ENCODE measurements at places on chromosomes 7 and 10.

DNA sequence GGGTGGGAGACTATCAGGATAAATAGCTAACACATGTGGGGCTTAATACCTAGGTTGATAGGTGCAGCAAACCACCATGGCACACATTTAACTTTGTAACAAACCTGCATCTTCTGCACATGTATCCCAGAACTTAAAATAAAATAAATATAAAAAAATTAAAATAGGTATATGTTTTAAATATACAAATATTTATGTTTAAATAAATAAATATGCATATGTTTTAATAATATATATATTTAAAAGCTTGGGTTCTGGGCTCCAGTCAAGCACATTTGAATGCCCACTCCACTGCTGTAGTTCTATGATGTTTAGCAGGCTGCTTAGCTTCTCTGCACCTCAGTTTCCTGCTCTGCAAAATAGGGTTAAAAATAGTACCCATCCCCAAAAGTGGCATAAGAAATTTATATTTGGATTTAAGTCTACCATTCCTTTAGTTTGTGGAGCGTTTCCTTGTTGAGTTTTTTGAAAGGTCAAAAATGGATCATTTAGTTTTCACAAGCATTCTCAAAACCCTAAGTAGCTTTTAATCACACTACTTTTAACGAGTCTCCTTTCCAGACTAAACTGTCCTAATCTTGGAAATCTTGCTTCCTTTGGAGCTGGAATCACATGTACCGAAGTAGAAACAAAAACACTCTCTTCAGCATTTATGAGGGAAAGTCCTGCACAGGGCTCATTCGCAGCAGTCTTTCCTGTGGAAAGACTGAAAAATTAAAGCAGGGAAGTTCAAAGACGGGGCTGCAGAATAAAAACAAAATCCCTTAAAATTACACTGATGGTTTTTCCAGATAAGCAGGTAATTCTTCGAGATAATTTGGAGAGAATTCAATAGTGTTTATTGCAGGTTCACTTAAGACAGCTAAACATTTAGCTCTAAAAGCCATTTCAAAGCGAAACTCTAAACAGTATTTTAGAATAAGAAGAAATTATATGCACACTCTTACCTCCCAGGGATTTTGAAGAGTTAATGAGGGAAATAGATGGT is 111.7 kb upstream of the LYZL1 start:
- no peak for DNase-seq

DNA sequence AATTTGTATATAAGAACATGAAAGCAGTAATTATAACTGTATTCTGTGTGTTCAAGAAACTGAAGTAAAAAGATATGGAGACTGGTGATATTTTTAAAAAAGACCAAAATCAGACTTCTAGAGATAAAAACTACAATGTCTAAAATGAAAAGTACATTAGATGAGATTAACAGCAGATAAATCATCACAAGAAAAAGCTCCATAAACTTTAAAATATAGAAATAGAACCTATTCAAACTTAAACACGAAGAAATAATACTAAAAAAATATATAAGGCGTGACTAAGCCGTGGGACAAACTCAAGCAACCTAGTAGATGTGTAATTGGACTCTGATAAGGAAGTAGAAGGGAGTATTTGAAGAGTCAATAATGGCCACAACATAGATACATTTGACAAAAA is 189.1 kb upstream of the ZMIZ1 start:
- DNase-seq: no peak

GRCh38 chr7:12730523-12730922 is 43.1 kb downstream of the ARL4A start:
- DNase-seq: no peak

- DNase-seq: no peak
Observed at GRCh38 chr7:94129443-94130140, 125.4 kb upstream of the BET1 start.

DNA sequence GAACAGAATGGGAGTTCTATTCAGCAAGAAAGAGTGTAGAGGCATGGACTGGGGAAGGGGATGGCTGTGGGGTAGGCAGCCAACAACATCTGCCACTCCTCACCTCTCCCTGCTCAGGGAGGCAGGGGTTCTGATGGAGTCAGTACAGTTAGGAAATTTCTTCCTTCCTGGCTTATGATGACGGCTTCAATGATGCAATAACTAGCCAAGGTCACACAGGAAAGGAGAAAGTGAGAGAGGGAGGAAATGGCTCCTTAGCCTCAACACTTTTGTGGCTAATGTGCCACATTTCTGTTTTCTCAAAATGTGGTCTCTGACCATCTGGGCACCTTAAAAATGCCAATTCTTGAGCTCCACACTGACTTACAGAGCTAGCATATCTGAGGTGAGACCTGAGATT is 79.3 kb upstream of the PDZD8 start:
- DNase-seq: no peak

DNA sequence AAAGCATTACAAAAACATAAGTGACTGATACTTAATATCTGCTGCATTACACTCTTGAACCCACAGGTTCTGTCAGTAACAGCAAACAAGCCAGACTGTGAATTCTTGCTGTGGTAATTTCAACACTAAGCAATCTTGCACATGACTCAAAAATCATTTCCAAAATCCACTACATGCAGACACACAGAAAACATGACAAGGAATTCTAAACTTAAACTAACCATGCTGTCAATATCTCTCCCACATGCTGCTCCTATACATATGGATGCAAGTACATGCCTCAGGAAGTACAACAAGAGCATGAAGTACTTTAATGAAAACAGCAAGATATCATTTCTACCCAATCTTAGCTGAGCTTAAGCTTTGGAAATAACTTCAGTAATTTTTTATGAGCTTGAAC is 890.2 kb upstream of the KCND2 start:
- no peak for DNase-seq

- no peak for DNase-seq
Observed at GRCh38 chr10:110535958-110536891, 31.3 kb upstream of the SMC3 start.

GRCh38 chr7:104341546-104341945 is 13.1 kb downstream of the LHFPL3 start:
- peak; percentile 4 for DNase-seq

DNA sequence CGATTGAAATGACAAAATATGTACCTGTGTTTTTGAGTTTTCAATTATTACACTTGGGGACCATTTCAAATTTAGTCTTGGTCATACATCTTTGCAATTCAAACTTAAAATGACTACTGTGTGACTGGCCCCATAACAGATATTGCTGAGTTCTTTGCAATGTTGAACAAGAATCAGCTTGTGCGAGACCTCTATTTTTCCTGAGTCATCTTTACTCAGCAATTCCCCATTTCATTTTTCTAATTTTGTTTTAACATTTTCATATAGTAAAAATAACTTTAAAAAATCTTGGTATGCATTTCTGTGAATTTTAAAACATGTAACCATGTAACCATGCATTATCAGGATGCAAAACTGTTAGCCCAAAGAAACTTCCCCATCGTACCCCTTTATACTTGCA is 678.1 kb downstream of the ANKRD7 start:
- no peak for DNase-seq

DNA sequence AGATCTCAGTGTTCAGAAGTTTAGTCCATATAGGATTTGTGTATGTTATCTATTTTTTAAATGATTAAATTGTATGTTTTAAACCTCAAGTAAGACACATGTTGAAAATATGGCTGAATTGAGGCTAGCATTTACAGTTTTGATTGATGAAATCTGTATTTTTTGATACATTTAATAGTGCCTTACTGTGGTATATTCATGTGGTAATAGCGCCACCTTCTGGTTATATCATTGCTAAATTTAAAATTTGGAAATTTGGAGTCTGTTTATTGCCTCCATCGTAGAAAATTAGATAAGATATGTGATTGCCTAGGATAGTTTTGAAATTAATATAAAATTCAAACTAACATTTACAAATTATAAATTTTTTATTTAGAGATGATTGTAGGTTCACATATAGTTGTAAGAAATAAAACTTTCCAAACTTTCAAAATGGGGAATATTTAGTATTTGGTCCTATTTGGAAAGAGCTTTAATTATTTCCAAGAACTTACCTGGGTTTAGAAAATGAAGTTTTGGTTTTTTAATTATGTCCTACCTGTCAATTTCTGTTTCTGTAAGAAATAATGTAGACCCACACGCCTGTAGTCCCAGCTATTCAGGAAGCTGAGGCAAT is 19.1 kb upstream of the ARMS2 start:
- peak; percentile 11 for DNase-seq

DNA sequence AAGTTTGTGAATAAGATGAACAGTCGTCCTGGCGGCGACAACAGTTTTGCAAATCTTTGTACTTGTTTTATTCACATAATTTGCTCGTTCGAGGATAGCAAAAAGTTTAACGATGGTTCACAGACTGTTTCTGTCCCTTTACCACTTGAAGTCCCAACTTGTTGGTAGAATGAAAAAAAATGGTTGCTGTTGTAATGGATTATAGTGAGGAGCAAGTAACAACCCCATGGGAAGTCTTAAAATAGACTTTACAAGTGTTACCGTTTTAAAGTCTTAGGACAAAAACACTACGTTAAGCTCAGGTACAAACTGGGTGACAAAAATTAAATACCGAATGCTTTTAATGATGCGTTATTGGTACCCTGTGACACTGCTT is 589 bp downstream of the LSM8 start:
- DNase-seq: peak; percentile 45

- DNase-seq: no peak
Observed at GRCh38 chr7:25026156-25026555, 46.2 kb upstream of the OSBPL3 start.

- no peak for DNase-seq
Observed at GRCh38 chr10:112271982-112272381, 11.2 kb upstream of the TECTB start.

GRCh38 chr7:38728145-38728544 is 97.0 kb upstream of the AMPH start:
- DNase-seq: no peak

DNA sequence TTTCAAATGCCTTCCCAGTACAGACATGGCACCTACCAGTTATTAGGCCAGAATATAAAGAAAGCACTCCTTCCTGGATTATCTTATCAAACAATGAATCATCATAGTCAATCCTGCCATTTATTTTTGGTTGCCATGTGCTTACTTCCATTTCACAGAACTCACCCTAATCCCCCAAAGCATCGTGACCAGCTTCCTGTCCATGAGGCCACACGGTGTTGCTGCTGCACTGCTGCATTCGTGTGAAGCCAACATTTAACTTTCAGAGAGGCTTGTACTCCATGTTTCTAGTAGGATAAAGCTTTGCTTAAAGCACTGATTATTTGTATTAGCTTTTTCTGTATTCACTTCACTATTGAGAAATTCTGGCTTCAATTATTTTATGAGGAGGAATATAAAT is 14.4 kb downstream of the COL28A1 start:
- DNase-seq: peak; percentile 18

GRCh38 chr10:82358486-82359099 is 483.6 kb downstream of the NRG3 start:
- DNase-seq: no peak
